ENCODE measurements at places on chromosomes 3 and 15. TPM values are rescaled to one million over a fixed set of nuclear protein-coding genes. Genes with fewer than 3 reads are reported as not detected.
A peak's percentile ranks its signal among the peaks of the same experiment; 100 is the strongest.

DNA sequence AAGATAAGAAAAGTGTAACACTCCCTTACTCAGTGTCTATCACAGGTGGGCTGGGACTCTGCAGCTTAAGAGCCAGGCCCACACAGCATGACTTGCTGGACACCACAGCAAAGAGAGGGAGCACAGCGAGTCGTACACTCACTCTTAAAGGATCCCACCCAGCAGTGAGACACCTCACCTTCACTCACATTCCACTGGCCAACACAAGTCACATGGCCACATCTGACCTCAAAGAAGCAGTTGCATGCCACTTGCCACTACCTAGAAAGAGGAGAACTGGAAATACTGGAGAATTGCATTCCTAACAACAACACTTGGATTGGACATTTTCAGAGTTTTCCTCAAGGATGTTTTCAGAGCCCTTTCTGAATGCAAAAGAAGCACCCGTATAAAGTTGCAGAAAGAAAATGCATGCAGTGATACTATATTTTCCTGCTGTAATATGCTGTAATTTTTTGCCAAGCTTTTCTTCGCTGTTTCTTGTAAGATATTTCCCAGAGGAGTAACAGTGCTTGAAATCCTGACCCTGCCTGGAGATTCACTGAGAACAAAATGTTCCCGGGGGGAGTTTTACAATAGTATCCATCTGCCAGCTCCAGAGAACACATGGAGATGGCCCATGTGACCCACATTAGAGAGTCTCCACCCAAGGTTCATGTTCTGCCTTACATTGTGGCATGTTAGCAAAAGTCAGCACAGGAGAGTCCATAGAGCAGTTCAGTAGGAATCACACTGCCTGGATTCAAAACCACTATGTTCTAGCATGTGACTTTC lies 42.2 kb downstream of the TRIM42 start:
- DNase-seq = no peak
- H3K4me1 ChIP-seq = no peaks in the 10 kb centered on the region
- no peaks in the 10 kb centered on the region for H3K27me3 ChIP-seq
- H3K4me3 ChIP-seq = no peak overlapping the region
- no peaks in the 10 kb centered on the region for H3K36me3 ChIP-seq

- no peak overlapping the region for H3K4me3 ChIP-seq
- no peaks in the 10 kb centered on the region for H3K27me3 ChIP-seq
- H3K36me3 ChIP-seq = no peaks in the 10 kb centered on the region
- no peak overlapping the region for H3K27ac ChIP-seq
- DNase-seq = no peak
Measured at GRCh38 chr15:93495799-93496637, 407.0 kb upstream of the RGMA start.

MTMR10 gene
- polyA plus RNA-seq = 2.7 TPM

FOXL2 gene
- polyA plus RNA-seq = not detected

NKIRAS1 gene
- polyA plus RNA-seq = 3.8 TPM

LMLN gene
- polyA plus RNA-seq = 3.0 TPM

DNA sequence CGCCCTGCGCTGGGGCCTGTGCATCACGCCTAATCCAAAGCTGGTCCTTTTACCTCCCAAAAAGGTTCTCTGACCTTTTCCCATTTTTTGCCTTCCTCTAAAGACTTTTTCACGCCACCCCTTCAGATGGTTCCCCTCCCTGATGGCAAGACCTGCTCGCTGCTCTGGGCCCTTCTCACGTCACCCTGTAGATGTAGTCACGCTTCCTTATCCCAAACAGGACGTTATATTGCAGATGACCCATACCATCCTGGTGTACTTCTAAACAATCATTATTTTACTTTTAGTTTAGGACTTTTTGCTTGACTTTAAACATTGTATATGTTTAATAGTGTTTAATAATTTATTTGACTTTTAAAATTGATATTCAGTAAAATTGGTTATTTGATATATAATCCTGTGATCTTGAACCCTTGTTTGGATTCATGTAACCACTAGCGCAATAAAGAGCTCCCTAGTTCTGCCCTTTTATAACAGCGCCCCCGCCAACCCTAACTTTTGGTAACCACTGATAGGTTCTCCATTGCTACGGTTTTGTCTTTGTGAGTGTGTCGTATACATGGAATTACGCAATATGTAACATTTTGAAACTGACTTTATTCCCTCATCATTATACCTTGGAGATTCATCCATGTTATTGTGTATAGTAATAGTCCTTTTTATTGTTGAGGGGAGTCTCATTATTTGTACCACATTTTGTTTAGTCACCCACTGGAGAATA lies 159.0 kb upstream of the CHRNA7 start:
- peaks cover 14% of the 10 kb centered on the region for H3K4me1 ChIP-seq
- no peak overlapping the region for H3K4me3 ChIP-seq
- no peaks in the 10 kb centered on the region for H3K36me3 ChIP-seq

DNA sequence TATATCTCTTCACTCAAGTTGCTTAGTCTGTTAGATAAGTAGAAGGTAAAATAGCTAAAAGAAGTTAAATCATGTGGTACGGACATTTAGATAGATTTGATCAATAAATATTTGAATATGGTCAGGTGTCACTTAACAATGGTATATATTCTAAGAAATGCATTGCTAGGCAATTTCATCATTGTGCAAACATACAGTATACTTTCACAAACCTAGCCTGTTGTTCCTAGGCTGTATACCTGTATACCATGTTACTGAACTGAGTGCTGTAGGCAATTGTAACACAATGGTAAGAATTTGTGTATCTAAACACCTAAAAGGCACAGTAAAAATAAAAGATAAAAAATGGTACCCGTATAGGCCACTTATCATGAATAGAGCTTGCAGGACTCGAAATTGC lies 112.8 kb upstream of the CGNL1 start:
- no peak for DNase-seq
- H3K4me1 ChIP-seq = no peaks in the 10 kb centered on the region
- H3K27ac ChIP-seq = no peak overlapping the region
- H3K4me3 ChIP-seq = no peak overlapping the region
- H3K27me3 ChIP-seq = no peaks in the 10 kb centered on the region
- H3K36me3 ChIP-seq = peaks cover 9% of the 10 kb centered on the region

GRCh38 chr3:4829031-4829394 lies 150.2 kb upstream of the BHLHE40 start:
- peak overlapping the region; percentile 46 for H3K27ac ChIP-seq
- no peak overlapping the region for H3K4me3 ChIP-seq
- H3K4me1 ChIP-seq = peaks cover 99% of the 10 kb centered on the region
- DNase-seq = no peak
- H3K27me3 ChIP-seq = no peaks in the 10 kb centered on the region

- H3K27me3 ChIP-seq = no peaks in the 10 kb centered on the region
- H3K36me3 ChIP-seq = no peaks in the 10 kb centered on the region
- H3K27ac ChIP-seq = no peak overlapping the region
- H3K4me1 ChIP-seq = no peaks in the 10 kb centered on the region
Measured at GRCh38 chr3:177633671-177634207, 436.5 kb upstream of the TBL1XR1 start.

DNA sequence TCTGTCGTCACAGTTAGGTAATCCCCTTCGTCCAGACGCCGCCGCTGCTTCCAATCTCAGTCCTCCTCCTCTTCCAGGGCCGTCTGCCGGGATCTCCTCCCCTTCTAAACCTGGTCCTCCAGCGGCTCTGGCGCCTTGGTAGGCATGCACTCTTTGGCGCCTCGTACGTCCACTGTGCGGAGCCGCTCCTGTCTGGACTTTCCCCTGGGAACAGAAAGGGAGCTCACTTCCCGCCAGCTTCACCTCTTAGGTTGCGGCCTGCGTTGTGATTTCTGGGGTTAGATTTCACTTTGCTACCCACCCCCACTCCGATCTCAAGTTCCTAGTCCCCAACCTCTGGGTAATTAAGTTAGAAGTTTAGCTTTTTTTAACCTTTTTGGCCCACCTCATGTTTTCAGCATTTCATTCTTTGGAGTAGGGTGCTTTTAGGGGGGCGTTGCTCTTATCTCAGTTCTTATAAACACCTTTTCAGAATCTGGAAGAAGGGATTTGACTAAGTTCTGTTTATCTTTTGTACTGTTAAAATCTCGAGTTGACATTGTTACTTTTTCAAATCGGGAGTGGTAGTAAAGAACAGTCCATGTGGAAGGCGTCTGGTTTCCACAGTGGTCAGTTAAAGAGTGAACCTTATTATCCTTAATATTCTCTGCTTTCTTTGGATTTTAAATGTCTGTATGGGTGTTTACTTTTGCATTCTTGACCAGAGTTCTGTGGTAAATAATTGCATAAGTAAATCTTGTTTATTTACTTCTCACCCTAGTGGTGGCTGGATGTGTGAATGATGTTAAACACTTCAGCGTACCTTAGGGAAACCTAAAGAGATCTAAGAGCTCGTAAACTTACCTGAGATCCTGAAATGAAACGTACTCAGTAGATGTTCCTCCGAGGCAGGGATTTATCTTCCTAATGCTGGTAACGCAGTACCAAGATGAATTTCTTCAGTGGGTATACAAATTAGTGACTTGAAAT lies 611 bp downstream of the CTDSPL2 start:
- DNase-seq = peak; percentile 8
- H3K27ac ChIP-seq = peak overlapping the region; percentile 99
- H3K4me1 ChIP-seq = peaks cover 38% of the 10 kb centered on the region
- peak overlapping the region; percentile 57 for H3K4me3 ChIP-seq
- no peaks in the 10 kb centered on the region for H3K36me3 ChIP-seq
- no peaks in the 10 kb centered on the region for H3K27me3 ChIP-seq

Data from CD4-positive, alpha-beta memory T cell (primary cell).